Left ventricle myocardium superior (tissue), 1 donor: ENCODE measurements at places on chromosomes 11 and 22.

- peak; percentile 70 for DNase-seq
Measured at GRCh38 chr11:118002541-118003423, 16.6 kb downstream of the IL10RA start.

DNA sequence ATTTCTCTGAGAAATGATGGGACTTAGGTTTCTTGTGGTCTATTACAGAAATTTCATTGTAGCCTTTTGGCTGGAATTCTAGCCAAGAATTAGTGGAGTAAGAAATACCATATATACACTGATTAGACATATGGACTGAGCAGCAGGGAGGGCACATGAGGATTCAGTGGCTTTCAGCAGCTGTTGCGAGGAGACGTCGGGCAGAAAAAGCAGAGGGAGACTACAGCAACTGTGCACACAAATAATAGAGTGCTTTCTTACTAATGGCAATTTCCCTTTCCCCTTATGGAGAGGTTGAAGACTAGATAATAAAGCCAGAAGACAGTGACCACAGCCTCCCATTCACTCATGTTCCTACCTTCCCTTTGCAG, 35.4 kb upstream of the CCDC34 start:
- DNase-seq = no peak

- peak; percentile 86 for DNase-seq
Measured at GRCh38 chr11:65301491-65302329, 13.0 kb upstream of the CDC42EP2 start.

DNA sequence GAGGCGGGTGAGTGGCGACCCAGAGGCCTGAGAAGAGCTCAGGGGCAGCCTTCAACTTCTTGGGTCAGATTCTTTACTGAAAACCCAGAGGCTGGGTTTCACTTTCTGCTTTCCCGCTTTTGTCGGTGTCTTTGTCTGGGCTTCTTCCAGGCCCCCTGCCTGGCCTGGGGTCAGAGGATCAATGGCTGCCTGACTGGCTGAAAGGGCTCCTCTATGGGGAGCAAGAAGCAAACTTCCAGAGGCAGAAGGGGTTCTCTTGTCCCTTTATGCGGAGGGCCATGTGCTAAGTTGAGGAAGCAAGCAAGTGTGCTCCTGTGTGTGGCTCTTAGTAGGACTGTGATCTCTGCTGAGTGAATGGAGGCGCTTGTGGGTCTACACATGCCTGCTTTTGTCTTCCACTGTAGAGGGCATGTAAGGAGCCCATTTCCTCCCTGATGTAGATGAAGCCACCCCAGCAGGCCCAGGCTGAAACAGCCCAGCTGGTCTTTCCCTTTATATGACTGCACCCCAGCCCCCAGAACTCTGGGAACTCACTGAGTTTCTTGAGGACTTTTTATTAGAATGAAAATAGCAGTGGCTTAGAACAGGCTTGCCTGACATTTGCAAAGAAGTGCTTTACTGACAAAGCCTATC, 1.0 kb upstream of the PKNOX2 start:
- no peak for DNase-seq

GRCh38 chr11:80144897-80145594, 704.2 kb upstream of the TENM4 start:
- no peak for DNase-seq

- peak; percentile 68 for DNase-seq
Measured at GRCh38 chr11:20599221-20600019, at the start of gene SLC6A5. SLC6A5 (plus strand) TSS chr11:20599608; CDS start chr11:20599673, 65 bp downstream.

DNA sequence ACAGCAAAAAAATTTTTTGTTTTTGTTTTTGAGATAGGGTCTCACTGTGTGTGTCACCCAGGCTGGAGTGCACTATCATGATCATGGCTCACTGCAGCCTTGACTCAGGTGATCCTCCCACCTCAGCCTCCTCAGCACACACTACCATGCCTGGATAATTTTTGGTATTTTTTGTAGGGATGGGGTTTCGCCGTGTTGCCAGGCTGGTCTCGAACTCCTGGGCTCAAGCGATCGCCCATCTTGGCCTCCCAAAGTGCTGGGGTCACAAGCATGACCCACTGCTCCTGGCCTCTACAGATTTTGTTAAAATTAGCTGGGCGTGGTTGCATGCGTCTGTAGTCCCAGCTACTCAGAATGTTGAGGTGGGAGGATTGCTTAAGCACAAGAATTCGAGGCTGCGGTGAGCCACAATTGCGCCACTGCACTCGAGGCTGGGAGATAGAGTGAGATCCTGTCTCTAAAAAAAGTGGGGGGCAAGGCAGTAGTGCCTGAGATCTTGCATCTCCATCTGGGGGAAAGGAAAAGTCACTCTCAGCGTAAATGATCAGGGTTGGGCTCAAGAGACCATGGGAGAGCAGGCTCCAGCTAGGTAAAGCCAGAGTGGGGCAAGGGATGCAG, 10.6 kb upstream of the DGKZ start:
- DNase-seq = no peak

DNA sequence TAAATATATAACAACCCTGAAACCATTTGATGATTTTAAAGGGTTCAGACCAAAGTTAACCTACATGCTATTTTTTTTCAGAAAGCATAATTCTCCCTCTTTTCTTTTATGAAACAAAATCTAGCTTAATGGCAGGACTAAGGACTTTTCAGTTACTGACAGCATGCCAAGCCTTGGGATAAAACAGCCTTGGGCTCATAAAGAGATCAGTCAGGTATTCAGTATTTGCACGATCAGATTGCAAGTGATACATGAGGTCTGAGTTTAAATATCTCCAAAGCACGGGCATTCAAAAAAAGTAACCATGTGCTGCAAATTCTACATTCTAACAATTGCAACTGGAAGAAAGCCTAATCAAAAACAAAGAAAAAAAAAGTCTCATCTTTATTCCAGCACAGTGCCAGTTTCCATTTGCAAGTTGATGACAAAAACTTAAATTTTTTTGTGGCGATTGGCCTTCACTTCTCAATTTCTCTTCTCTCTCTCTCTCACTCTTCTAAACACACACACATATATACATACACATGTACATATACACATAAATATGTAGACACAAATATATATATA, 60.1 kb downstream of the CTSC start:
- no peak for DNase-seq

- DNase-seq = no peak
Measured at GRCh38 chr11:15276621-15277020, 161.9 kb downstream of the INSC start.

- no peak for DNase-seq
Measured at GRCh38 chr11:92931746-92932422, 37.6 kb upstream of the MTNR1B start.

- no peak for DNase-seq
Measured at GRCh38 chr11:8959546-8960166, 4.6 kb downstream of the TMEM9B start.

DNA sequence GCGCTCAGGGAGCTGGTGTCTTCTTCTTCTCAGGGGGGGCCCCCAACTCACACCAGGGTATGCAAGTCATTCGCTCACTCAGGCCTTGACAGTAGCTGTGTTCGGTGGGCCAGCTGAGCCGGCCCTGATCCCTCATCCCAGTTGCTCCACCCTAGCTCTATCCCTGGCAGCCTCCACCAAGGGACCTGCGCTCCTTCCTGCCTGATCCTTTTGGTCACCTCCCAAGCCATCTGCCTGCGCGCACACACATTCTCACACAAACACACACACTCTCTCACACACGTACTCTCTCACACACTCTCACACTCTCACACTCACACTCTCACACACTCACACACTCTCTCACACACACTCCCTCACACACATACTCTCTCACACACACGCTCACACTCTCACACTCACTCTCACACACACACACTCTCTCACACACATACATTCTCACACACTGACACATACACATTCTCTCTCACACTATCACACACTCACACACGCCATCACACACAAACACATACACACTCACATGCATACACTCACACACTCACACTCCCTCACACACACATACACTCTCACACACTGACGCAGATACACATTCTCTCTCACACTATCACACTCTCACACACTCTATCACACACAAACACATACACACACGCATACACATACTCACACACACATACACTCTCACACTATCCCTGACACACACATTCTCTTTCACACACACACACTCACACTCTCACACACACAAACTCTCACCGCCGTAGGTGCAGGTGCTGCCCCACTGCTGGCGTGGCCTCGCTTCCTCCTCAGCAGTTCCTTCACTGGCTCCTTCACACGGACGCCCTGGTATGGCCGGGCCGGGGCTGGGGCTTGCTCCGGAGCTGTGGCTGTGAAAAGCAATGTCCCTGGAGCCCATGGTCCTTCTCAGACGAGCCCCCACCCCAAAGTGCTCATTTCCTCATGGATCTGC, 20.8 kb downstream of the POU2AF1 start:
- DNase-seq = no peak

DNA sequence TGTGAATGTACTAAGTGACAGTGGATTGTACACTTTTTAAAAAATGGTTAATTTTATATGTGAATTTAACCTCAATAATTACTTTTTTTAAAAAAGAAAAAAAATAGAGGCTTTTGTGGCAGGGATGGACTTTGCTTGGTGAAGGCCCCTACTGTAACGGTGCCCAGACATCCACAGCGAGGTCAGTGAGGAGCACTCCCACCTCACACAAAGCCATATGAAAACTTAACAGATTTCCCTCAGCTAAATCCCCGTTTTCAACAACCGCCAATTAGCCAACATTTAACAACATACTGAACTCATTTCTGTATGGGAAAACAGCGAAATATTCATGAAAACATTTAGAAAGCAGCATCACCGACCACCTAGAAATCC, 642 bp upstream of the C11orf58 start:
- no peak for DNase-seq

GRCh38 chr11:3022300-3022967, 30.3 kb upstream of the NAP1L4 start:
- peak; percentile 26 for DNase-seq

DNA sequence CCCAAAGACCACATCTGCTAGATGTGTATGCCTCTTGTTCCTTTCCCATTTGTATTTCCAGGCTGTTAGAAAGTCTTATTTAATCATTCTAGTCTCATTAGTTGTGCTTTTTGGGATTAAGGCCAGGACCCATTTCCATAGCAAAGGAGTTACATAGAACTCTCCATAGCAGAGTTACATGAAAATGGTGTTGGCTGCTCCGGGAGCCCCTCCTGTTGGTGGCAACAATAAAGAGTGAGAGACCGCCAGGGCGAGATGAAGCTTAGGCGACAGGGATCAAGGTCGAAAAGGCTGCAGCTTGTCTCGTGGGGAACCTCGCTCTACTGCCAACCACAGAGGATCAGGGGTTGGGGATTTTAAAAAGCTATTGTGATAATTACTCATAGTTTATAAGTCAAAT, 58.3 kb downstream of the GRIK4 start:
- DNase-seq = no peak

- no peak for DNase-seq
Measured at GRCh38 chr11:773830-774229, 3.5 kb downstream of the GATD1 start.

DNA sequence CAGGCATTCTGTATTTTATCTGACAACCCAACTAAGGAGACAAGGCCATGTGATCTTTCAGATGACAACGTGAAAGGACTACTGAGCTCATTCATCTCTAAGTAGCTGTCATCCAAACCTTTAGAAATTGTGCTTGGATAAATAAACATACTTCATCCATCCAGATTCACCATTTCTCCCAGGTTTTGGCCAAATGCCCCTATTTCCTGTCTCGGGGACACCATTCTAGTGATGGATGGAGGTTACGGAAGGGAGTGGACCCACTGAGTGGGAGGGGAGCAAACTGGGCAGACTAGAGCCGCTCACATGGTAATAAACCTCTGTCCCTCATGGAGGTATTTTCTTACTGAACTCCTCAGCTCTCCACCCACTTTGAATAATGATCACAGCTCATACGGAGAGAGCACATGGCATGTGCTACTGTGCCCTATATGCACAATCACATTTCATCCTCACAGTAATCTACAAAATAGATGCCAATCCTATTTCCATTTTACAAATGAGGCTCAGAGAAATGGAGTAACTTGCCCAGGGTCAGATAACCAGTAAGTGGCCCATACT, 114.4 kb downstream of the SLC1A2 start:
- DNase-seq = no peak

DNA sequence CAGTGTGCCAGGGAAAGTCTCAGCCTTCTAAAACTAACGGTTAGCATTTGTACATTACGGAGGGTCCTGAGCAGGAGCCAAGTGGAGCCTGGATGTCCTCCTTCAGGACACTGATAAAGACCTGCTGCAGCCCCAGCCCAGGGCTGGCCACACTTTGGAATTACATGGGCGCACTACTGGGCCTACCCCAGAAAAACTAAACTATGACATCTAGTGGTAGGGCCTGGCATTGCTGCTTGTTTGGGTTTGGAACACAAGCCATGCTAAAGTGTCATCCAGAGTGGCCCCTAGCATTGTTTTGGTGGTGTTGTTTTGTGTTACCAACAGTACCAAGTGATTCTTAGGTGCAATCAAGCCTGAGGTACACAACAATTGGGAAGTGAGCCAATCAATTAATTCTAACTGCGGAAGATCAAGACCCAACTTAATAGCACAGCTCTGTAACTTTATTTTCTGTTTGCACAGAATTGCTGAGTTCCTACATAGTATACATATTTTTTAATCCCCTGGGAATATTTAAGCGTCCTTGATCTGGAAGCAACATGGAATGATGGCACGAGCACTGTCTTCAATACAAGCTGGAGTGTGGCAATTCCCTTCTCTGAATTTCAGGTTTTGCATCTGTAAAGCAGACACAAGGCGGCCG, 340.7 kb downstream of the LARGE1 start:
- peak; percentile 69 for DNase-seq

- no peak for DNase-seq
Measured at GRCh38 chr22:28873183-28873963, 10.0 kb upstream of the ZNRF3 start.

- DNase-seq = peak; percentile 60
Measured at GRCh38 chr11:469684-470560, 19.8 kb downstream of the PTDSS2 start.

DNA sequence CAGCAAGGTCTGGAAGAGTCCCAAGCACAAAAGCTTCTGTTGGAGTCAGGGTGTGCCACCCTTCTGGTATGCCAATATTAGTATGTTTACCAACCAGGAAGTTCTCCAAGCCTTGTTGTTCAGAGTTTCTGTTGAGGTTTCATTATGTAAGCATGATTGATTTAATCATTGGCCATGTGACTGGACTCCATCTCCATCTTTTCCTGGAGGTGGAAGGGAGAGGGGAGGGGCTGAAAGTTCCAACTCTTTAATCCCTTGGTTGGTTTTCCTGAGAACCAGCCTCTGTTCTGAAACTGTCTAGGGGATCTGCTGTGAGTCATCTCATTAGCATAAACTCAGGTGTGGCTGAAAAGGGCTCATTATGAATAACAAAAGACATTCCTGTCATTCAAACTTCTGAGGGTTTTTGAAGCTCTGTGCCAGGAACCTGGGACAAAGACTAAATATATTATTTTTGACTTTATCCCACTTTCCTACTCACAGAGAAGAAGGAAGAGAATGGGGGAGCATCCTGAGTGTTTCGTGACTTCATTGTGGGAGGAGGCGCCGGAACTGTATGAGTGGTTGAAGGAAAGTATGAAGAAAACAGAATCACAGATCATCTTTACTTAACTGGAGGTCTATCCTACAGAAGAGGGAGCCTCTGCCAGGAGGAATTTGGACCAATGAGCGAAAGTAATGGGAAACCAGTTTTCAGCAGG, 138.2 kb downstream of the NECTIN1 start:
- DNase-seq = no peak
